Activated naive CD4-positive, alpha-beta T cell treated with anti-CD3 and anti-CD28 coated beads for 36 hours (primary cell): ENCODE measurements at places on chromosomes 4 and X.

GRCh38 chrX:102712981-102713625, 855 bp downstream of the GPRASP2 start:
- DNase-seq = peak; percentile 38

GRCh38 chr4:112341033-112341432, 43.9 kb downstream of the ALPK1 start:
- no peak for DNase-seq

GRCh38 chrX:2658585-2659292, 32.4 kb upstream of the CD99 start:
- DNase-seq = no peak

GRCh38 chrX:134454506-134454905, 5.5 kb upstream of the HPRT1 start:
- no peak for DNase-seq
